ENCODE measurements at places on chromosomes 6 and 20.
A peak's percentile ranks its signal among the peaks of the same experiment; 100 is the strongest.

- DNase-seq: no peak
Observed at GRCh38 chr6:90301816-90302215, 5.2 kb upstream of the BACH2 start.

DNA sequence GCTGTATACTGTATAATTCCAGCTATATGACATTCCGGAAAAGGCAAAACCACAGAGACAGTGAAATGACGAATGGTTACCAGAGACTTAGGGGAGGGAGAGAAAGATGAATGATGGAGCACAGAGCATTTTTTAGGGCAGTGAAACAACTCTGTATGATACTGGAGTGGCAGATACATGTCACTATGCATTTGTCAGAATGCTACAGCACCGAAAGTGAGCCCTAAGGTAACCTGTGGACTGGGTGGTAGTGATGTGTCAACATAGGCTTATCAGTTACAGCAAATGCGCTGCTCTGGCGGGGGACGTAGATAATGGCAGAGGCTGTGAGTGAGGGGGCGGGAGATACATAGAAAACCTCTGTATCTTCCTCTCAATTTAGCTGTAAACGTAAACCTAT, 201.3 kb upstream of the SSTR4 start:
- DNase-seq: no peak

DNA sequence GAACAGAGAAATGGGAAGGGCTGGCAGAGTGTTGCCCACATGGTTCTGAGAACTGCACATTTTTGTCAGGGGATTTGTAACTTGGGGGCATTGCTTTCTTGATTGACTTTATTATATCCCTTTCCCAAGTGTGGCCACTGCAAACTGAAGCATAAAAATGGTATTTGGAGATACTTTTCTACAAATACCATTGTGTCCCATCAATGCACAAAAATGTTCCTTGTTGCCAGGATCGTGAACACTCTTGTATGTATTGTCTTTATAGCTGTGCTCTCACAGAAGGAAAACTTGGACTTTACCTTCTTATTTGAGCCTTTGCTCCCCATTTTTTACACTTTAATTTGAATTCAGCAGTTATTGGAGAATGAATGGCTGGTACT, 57.1 kb upstream of the C20orf144 start:
- no peak for DNase-seq

DNA sequence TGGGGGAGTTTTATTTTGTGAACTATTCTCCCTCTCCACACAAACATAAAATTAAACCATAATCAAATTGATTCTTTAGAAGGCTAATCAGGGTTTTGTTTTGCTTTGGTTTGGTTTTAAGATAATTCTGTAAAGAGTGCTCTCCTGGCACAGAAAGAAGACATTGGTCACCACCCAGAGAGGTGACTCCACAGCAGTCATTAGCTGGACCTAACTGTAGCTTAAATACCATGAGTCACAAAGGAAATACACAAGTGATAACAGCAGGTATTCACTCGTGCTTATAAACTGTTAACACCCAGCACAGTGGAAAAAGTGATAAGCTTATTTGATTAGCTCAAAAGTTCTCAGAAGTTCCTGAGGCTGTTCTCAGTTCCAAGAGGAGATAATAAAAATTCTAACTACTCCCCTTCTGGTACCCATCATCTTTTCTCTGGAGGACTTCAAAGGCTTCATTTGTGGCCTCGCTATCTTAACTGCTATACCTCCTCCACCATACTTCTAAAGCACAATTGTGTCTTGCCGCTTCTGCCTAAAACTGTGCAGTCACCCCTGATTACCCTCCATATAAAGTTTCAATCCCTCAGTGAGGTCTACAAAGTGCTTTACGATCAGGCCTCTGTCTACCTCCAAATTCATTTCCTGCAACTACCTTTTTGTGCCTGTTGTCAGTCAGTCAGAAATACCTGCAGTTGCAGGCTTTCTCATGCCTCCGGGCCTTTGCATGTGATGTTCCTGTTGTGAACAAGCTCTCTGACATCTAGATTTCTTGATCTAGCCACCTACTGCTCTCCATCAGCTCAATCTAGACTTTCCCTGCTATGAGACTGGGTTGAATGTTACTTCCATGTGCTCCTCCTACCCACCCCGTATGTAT, 201.1 kb downstream of the SAMD5 start:
- DNase-seq: no peak

- no peak for DNase-seq
Observed at GRCh38 chr20:38554986-38555385, 26.0 kb upstream of the ADIG start.

DNA sequence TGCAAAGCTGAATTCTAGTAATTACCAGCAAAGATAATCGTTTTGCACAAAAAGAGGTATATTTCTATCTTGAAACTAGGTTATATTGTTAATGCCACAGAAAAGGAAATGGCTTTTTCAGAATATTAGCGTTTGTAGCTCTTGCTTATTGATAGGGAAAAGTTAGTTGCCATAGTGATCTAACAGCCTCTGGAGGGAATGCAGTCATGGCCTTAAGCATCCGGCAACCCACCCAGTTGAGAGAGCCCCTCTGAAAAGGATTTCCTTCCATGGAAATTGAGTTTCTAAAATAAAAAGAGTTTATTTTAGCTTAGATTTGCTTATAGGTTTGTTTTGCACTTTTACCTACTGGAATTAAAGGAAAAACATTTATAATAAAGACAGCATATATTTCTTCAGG, 224.5 kb downstream of the BCKDHB start:
- no peak for DNase-seq

DNA sequence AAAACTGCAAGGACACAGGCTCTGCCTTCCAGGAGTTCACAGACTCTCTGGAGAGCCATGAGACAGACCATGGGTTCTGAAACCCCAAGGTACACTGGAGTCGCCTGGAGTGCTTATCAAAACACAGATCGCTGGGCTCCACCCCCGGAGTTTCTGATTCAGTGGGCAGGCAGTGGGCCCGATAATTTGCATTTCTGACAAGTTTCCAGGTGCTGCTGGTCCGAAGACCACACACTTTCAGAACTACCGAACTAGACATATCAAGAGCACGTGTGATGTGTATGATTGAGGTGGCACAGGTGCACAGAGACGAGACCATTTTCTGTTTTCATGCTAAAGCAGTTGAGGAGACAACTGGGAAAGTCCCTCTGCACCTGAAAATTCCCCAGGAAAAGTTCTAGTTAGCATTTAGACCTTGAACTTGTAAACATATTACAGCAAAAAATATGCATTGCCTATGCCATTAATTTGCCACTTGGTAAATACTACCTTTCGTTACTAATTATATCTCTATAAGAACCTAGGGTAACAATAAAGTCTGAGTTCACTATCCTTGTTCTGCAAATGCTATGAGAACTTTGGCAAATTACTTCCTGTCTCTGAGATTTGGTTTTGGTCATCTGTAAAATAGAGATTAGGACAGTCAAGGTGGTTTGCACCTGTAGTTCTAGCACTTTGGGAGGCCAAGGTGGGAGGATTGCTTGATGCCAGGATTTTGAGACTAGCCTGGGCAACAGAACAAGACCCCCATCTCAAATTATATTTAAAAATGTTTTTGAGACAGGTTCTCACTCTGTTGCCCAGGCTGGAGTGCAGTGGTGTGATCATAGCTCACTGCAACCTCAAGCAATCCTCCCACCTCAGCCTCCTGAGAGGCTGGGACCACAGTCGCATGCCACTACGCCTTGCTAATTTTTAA, 14.3 kb upstream of the PIM1 start:
- DNase-seq: no peak

- DNase-seq: no peak
Observed at GRCh38 chr20:63748070-63748933, 8.7 kb downstream of the SLC2A4RG start.

DNA sequence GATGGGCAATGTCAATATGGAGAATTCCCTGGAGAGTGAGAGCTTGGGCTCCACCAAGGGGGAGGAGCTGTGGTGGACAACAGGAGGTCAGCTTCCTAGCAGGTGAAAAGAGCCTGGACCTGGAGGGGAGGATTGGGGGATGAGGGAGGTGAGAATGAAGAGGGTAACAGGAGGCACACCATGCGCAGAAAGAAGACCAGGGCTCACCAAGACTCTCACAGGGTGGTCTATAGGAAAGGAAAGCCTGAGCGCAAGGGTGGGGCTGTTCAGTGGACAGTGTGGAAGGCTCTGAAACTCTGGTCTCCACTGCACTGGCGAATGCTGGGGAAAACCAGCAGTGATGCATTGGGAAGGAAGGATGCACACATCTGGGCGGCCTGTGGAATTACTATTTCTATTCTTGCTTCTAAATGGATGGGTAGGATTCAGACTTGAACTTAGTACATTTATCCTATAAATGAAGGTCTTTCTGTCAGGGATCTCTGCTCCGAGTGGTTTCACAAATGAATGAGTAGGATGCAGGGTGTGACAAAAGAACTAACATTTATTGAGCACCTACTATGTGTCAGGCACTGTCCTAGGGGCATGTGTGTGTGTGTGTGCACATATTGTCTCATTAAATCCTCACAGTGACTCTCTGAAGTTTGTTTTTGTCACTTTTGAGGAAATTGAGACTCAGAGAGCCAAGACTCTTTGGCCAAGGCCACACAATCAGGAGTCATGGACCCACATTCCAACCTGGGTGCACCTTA, 152.7 kb downstream of the CD83 start:
- DNase-seq: no peak

DNA sequence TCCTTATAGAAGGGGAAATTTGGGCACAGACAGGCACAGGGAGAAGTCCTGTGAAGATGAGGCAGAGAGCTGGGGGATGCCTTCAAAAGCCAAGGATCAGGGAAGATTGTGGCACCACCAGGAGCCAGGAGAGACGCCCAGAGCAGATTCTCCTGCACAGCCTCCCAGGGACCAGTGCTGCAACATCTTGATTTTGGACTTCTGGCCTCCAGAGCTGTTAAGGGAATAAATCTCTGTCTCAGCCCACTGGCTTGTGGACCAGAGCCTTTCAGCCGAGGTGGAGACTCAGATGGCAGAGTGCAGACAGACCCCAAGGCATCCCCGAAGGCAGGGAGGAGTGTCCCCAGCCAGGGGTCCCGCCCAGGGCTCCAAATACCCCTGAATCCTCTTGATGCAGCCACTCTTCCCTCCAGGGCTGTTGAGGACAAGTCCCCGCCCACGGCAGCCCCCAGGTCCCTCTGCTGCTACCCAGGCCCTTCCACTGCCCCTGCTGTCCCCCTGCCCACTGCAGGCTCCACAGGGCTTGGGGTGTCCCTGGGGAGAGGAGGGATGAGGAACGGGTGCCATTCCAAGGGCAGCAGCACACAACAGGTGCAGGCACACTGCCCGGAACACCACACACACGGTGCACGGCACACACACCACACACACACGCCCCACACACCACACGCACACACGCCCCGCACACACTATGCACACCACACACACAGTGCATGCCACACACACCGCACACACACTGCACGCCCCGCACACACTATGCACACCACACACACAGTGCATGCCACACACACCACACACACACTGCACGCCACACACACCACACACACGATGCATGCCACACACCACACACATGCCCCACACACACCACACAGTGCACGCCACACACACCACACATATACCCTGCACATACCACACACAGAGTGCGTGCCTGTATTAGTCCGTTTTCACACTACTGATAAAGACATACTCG, 311.4 kb downstream of the TAF4 start:
- no peak for DNase-seq

GRCh38 chr6:5412017-5412416, 150.7 kb downstream of the FARS2 start:
- DNase-seq: no peak

DNA sequence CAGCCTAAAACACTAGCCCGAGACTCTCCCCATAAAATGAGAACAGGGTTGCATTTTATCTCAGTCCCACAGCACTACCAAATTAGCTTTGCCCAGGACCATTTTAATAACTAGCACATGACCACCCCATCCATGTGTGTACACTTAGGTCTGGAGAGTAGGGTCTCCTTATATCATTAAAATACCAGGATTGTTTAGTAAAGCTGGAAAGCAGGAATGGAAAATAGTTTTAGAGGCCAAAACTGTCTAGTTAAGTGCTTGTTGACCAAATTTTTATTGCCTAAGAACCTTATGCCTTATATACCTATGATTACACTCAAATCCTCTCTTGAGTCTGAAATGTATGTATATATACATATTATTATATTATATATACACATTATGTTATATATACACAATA, 608.4 kb downstream of the HDGFL1 start:
- DNase-seq: no peak

- peak; percentile 17 for DNase-seq
Observed at GRCh38 chr6:150395388-150396009, 26.7 kb downstream of the IYD start.

DNA sequence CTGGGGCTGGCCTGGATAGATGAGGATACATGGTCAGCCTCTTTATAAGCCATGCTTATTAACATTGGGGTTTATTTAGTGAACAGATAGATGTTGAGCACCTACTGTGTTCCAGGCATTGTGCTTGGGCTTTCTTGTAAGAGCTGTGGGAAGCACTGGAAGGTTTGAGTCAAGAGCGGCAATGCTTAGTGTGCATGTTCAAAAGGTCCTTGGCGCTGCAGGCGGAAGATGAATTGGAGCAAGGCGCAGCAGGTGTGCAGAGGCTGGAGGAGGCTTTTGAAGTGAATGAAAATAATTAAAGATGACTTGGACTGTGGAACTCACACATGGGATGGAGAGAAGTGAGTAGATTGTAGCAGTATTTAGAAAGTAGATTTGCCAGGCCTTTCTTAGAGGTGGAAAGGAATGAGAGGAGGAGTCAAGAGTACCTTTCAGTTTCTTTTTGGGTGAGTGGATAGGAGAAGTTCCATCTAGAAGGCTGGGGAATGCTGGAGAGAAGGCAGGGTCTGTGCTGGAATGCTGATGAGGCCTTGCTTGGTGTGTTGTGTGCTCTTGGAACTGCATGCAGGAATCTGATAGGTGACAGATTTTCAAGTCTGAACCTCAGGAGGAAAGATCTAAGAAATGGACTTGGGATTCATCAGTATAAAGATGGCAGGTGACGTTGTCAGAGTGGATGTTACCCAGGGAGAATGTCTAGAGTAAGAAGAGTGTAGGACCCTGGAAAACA, 26.4 kb downstream of the SNX9 start:
- DNase-seq: no peak

- DNase-seq: no peak
Observed at GRCh38 chr20:55888685-55889084, 116.6 kb downstream of the CBLN4 start.

- no peak for DNase-seq
Observed at GRCh38 chr6:55445648-55446204, 118.5 kb downstream of the GFRAL start.

DNA sequence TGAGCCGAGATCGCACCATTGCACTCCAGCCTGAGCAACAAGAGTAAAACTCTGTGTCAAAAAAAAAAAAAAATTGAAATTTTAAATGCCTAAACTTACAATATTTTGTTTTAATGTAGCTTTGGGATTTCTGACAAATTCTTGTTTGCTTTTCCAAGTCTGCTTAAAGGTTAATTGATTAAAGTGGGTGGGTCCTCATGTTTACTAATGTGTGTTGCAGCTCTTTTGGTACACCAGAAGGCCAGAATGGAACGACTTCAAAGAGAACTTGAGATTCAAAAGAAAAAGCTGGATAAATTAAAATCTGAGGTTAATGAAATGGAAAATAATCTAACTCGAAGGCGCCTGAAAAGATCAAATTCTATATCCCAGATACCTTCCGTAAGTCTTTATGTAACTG, 2.7 kb upstream of the SUMO4 start:
- no peak for DNase-seq

- no peak for DNase-seq
Observed at GRCh38 chr20:39397646-39398045, 435.5 kb downstream of the DHX35 start.
